ENCODE measurements at places on chromosomes 7 and 10.
A peak's percentile ranks its signal among the peaks of the same experiment; 100 is the strongest.

- no peak for DNase-seq
Observed at GRCh38 chr7:95700917-95701316, 71.4 kb upstream of the DYNC1I1 start.

DNA sequence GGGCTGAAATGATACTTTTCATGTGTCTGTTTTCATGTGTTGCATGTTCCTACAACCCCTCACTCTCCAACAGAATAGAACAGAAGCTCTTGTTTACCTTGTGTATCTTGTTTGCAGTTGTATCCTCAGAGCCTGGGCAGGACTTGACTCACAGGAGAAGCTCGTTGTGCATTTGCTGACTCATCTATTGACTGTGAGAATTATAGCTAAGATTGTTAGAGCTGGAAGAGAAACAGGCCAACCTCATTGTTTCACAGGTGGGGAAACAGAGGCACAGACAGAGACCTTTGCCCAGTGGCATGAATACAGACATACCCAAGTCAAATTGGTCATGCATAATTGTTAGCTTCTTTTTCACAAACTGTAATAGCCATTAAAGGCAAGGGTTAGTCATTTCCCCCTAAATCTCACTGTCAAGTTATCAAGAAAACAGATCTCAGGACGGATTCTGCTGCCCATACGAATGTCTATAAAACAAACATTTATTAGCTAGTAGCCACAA lies 4.6 kb upstream of the TSPAN15 start:
- DNase-seq: peak; percentile 75

DNA sequence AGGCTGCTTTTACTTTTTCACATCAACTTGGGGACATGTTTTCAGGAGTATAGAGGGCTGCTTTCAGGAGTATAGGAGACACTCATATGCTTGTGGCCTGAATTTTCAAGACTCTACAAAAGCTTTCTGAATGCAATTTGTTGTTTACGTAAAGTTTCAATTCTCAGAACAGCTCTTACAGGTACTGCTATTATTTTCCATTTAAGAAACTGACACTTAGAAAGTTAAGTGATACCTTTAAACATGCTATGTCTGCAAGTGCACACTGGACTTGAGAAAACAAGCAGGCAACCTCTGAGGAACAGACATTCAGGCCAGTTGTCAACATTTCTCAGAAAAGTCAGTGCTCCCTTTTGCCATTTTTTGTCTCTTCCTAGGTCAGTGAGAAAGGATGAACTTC lies 70.0 kb upstream of the PHYHIPL start:
- no peak for DNase-seq

DNA sequence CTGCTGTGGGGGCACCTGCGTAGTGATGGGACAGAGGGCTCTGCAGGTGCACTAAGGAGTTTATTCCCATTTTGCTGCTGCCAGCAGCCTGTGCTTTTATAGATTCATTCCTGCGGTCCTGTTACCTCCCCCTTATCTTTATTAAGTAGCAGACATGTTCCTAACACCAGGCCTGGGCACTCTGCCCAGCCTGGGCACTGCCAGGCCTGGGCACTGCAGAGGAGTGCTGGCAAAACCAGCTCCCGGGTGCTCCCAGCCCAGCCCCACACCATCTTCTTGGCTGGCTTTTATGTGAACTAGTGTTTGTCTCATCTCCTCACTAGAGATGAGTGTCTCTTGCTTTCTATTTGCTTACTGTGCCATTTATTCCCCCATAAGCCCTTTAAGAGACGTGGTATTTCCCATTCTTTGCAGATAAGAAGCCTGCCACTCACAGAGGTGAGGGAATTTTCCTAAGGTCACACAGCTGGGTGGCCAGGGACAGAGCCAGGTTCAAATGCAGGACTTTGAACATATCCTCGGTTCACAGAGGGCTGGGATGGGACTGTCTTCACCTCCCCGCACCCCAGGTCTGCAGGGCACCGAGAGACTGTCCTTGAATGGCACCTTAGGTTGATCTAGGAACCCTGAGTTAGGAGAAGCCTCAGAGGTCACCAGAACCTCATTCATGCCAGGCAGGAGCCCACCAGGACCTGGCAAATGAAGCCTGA lies 14.6 kb upstream of the DRGX start:
- DNase-seq: no peak

DNA sequence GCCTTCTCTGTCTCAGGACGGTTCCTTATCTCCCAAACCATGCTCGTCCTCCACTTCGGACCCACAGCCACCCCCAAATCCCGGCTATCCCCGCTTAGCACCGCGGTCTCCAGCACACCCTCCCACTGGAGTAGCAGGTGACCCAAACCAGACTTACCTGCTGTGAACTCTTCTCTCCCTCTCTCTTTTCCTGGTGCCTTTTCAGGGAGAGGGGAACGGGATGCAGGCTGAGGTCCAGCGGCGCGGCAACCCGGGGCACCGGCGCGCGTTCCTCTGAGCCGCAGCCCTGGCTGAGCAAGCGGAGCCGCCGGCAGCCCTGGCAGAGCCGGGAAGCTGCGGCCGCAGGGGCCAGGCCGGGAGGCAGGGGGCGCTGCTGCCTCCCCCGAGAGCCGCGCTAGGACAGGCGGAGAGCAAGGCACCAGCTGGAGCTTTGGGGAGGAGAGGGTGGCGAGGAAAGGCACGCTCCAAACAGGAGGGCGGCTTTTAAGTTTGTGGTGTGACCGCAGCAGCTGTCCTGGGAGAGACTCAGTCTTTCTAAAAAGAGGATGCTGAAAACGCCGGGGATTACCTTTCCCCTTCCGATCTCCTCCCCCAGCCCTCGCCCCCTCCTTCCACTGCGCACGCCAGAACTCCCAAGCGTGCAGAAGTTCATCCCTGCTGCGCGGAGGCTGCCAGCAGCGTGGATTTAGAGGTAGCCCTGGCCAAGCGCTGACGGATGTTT lies at the start of gene SEMA3D:
SEMA3D (minus strand) TSS at position 536 of the 721 bp plus-strand sequence. CDS start 65,165 bp downstream, outside the sequence.
- DNase-seq: no peak

GRCh38 chr10:14723052-14723689 lies 51.5 kb downstream of the FAM107B start:
- DNase-seq: no peak

DNA sequence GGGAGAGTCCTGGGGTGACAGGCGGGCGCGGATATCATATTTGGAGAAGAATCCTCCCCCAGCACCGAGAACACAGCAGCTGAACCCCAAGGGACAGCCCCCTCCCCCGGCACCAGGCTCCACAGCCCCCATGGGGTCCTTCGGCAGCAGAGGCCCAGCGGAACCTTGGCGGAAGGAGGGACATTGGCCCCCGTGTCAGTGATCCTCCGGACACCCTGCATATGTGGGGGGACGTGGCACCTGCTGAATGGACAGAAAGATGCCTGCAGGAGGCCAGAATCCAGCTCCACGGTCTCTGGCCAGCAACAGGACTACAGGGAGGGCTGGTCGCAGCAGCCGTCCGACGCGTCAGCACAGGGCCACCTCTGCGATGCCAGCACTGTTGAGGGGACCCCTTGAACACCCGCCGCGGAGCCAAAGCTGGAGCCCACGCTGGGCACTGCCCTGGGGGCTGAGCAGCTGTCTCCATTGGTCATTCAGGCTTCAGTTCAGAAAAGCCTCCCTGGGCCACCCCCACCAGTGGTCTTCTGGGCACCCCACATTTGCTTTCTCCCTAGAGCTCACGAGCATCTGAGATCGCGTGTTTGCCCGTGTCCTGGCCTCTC lies 240.1 kb downstream of the ELFN1 start:
- DNase-seq: no peak

- DNase-seq: no peak
Observed at GRCh38 chr10:103072891-103073290, 120.2 kb downstream of the NT5C2 start.

DNA sequence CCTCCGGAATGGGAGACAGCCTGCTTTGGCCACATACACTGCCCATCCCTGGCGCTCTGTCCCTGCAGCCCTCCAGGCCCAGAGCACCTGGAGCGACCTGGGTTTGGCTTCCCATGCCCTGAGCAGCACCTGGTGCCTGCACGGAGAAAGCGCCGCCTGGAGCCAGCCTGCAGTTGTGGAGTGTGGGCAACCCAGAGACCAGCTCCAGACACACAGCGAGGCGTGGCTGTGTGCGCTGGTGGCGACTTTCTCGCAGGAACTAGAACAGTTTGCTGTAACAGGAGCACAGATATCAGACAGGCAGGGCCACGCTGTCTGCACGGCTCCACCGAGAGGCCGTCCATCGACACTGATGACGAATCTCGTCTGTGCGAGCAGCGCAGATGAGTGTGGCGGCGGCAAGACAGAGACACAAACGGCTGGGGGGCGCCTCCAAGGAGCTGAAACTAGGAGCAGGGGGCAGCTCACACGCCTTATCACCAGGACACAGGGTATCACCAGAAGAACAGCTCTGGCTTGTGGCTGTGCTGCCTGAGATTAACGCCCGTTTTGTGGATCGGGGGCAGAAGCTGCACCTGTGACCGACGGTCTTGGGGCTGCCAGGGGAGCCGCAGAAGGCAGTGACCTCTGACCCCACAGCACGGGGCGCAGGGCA lies 275.3 kb downstream of the DNAJB6 start:
- no peak for DNase-seq

DNA sequence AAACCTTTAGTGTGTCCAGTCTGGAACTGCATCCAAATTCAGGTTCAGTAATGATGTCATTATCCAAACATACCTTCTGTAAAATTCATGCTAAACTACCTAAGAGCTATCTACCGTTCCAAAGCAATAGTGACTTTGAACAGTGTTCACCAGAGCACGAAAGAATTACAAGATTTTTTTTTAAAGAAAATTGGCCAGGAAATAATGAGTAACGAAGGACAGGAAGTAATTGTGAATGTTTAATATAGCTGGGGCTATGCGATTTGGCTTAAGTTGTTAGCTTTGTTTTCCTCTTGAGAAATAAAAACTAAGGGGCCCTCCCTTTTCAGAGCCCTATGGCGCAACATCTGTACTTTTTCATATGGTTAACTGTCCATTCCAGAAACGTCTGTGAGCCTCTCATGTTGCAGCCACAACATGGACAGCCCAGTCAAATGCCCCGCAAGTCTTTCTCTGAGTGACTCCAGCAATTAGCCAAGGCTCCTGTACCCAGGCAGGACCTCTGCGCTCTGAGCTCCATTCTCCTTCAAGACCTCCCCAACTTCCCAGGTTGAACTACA lies 694 bp upstream of the FAS start:
- no peak for DNase-seq

DNA sequence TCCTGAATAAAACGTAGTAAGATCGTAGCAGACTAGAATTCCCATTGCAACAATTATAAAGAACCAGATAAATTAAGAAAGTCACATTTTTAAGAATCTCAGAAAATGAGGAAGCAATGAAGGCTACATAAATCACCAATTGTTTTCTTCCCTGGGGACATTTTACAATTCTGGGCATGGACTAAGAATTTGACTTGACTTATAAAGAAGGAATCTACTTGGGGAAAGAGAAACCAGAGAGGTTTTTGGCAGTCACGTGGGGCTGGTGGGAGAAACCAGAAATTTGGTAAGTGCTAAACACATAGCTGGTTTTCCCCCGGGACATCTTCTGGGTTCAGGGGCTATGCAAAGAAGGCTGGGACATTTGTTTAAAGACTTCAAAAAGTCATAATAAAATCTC lies 109.8 kb upstream of the IL6 start:
- DNase-seq: no peak

GRCh38 chr10:16231734-16232435 lies 204.9 kb upstream of the PTER start:
- DNase-seq: no peak

GRCh38 chr7:20153567-20153966 lies 63.6 kb downstream of the MACC1 start:
- no peak for DNase-seq

GRCh38 chr7:134084488-134085144 lies 42.5 kb upstream of the LRGUK start:
- DNase-seq: no peak

GRCh38 chr10:21721000-21721665 lies 187.1 kb downstream of the MLLT10 start:
- DNase-seq: no peak

DNA sequence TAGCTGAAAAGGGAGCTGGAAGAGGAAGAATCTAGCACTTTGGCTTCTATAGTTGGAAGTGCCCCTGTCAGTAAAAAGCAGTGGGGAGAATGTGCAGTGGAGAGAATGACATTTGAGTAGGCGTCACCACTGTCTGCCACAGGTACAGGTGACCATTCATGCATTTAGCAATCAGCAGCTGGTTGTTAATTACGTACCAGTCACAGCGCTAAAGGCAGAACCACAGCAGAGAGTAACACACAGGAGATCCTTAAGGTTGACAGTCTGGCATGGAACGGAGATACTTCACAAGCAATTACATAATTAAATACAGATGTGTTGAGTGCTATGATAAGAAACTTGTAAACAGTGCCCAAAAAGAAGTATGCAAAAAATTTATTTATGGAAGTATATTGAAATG lies 24.8 kb downstream of the C10orf67 start:
- no peak for DNase-seq

GRCh38 chr10:29790207-29790606 lies 155.4 kb upstream of the SVIL start:
- no peak for DNase-seq

DNA sequence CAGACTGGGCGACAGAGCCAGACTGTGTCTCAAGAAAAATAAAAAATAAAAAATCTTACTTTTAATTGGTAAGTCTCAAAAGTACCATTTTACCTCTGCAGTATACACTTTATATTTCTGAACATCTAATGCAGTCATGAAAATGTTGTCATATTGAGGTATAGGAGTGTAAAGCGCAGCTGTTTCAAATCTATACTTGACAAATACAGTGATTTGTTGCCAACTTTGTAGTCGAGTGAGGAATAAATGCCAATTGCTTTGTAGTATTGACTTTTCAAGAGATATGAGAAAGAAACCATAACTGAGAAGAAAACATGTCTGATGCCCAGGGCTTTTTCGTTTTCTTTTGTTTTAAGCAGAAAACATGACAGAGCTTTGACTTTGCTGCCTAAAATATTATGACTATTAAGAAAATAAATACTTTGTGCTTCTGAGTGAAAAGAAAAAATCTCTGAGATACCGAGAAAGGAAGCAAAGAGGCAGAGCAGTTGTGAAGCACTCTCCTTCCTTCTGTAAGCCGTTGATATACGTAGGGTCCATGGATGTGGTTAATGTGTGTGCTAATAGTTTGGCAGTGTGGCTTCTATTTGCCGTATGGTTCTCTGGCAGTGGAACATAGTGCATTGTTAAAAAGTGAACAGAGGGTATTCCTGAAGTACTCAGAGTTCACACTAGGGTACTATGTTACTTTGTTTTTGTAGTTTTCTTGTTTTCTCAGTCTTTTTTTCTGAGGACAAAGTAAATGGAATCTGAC lies 38.2 kb downstream of the AVL9 start:
- DNase-seq: no peak
